Activated B cell treated with CpG ODN at 0.5 μM for 24 hours (primary cell): ENCODE measurements at places on chromosomes 4 and X. TPM values are rescaled to one million over a fixed set of nuclear protein-coding genes. Genes with fewer than 3 reads are reported as not detected.

The GUCY1B1 gene
- total RNA-seq = 0.22 and 0.39 TPM in 2 replicates

DNA sequence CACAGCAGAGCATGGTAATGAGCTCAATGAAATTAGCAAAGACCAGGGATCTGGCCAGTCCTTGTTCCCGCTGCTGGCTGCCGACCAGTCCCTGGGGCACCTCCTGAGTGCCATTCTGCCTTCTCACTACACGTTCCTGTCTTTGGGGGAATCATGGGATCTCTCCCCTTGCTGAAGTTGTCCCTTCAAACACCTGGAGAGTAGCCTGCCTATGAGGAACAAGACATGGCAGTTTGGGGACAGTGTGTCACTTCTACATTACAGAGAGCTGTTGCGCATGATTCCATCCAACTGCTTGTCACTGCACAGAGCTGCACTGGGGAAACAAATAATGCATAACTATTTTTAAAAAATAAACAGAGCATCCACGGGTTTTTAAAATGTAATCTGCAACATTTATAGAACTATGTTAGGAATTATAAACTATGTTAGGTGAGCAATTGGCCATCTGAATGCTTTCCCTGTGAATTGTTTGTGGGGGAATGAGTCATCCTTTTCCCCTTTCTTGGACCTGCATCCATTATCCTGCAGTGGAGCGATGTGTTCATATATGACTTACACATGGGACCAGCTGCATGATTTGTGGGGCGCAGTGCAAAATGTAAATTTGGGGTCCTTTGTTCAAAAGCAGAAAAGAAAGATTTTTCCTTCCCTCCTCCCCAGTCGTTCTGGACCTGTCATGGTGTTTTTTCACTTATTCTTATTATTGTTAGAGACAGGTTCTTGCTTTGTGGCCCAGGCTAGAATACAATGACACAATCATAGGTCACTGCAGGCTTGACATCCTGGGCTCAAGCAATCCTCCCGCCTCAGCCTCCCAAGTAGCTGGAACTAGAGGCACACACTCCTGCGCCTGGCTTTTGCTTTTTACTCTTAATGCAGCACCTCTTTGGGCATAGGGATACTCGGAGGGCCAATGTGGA, 115.0 kb upstream of the TBL1X start:
- DNase-seq = no peak

DNA sequence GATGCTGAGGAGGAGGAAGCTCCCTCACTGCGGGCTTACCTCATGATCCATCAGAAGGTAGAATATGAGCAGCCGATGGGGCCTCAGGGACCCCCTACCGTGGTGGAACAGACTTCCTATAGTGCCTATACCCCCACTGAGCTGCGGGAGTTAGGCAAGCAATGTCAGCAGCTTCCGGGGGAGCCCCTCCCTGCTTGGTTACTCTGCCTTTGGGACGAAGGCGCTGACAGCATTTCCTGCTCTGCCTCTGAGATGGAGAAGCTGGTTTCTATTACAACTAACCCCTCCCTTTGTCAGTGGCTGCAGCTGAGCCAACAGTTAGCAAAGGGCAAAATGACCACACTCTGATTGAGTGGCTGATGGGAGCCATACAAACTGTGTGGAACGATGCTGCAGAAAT, 430.7 kb downstream of the IDS start:
- no peak for DNase-seq

DNA sequence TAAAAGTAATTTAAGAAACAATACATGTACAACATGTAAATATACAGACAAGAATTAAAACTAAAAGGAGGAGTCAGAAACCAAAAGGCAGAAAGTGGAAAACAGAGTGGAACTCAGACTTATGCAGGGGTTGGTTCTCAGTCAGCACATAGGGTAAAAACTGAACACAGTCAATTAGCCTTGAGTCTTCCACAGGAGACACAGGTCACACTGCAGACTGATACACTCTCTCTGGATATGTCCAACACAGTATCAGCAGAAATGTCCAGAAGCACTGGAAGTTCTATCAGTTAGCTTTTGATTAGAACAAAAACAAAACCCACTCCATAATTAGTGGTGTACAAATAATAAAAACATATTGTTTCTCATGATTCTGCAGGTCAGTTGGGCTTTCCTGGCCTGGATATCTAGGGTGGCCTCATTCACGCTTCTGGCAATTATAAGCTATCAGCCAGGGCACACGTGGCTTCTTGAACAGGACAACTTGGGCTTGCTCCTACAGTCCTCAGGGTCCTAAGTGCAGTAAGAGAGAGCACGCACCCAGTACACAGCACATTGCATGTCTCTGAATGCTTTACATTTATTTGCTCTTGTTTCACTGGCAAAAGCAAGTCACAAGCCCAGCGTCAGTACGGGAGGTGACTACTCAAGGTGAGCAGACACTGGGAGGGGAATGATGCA, 21.6 kb downstream of the TEC start:
- DNase-seq = no peak
